ENCODE measurements at places on chromosomes 16 and 17.
A peak's percentile ranks its signal among the peaks of the same experiment; 100 is the strongest.

DNA sequence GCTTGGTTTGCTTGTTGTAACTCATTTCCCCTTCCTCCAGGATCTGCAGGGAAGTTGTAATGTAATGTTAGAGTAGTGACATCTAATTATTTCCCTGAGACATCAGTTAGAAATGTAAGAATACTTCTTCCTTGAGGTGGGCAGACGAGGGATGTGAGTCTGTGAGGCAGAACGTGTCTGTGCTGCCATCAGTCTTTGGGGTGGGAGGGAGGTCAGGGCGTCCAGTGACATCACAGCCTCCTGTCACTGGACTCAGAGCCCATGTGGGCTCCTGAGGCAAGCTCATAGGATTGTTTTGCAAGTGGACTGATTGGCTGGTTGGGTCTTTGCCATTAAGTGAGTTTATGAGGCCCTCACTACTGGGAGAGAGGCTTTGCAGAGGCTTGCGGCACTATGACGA, 188.8 kb downstream of the CCDC182 start:
- no peak for DNase-seq

- no peak for DNase-seq
Measured at GRCh38 chr17:36496018-36496789, 9.7 kb downstream of the ZNHIT3 start.

GRCh38 chr16:58497468-58497867, 2.5 kb upstream of the NDRG4 start:
- no peak for DNase-seq

DNA sequence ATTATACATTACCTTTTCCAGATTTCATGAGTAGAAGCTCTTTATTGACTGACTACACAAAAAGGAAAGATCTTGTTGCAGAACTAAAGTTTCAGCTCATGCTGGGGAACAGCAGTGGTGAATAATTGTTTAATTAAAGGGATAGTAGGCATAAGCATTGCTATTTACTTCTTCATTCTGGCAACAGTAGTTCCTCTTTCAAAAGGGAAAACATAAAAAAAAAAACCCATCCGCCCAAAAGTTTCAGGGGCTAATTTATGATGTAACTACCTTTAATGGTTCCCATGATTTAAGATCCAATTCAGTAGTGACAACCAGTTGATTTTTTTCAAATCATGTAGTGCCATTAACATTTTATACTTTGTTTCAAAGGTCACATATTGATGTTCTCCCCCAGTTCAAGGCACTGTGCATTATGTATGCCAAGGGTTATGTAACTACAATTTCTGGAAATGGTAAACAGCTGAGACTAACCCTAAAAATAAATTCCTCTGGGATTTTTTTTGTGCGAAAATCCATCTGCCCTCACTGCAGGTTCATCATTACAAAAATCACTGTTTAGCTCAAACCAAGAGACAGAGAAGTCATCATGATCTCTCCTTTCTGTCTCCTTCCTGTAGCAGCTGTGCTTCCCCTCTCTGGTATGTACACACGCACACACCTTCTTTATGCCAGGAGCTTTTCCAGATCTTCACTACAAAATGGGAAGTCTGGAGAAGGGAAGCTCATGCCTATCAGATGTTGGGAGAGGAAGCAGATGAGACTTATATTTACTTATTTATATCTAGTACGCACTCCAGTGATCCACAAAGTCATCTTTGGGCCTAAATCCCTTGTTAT, 2.2 kb upstream of the PHLPP2 start:
- DNase-seq, result no peak

DNA sequence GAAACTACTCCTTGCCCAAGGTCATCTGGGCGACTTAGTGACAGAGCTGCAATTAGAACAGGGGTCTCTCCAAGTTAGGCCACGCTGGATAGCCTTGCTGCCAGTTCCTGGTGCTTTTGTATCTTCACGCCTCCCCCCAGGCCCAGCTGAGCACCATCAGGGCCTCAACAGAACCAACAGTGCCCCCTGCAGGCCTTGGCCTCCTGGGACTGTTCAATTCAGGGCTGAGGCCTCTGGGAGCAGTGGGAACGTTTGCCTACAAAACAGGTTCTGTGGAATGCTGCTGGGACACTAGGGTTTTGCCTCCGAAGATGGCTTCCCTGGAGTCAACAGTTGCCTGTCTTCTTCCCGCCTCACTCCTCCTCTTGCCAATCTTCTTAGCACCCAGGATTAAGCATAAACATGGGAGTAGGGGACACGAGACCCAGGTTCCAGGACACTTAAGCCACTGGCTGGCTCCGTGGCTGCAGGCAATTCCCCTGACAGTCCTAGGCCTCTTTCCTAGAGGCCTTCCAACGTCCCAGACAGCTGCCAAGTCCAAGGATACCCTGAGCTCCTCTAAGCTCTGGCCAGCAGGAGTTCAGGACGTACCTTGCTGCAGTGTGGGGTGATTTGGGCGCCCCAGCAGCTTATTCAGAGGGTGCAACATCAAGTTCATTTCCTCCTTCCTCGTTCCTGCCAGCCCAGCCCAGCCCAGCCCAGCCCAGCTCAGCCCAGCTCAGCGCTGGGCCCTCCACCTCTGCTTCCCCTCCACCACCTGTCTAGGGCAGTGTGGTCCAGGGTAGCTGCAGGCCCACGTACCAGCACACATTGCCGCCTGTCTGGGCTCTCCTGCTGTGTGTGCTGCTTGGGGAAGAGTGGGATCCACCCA, 246.6 kb upstream of the RPL38 start:
- peak; percentile 20 for DNase-seq

DNA sequence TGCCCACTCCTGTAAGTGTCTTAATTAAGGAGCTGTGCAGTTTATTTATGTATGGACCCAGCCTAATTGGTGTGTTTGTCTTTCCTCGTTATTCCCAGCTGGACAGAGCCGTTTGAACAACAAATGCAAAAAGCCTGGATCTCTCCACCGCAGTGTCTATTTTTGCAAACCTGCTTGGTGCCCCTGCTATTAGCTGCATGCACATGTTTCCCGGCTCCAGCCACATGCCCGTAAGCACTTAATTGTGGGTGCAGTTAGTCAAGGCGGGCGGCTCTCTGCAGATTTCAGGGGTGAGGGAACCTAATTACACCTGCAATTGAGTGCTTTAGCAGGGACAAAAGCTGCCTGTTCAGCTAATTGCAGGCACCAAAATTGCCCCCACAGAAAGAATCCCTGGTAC, 74.0 kb upstream of the GSE1 start:
- no peak for DNase-seq

DNA sequence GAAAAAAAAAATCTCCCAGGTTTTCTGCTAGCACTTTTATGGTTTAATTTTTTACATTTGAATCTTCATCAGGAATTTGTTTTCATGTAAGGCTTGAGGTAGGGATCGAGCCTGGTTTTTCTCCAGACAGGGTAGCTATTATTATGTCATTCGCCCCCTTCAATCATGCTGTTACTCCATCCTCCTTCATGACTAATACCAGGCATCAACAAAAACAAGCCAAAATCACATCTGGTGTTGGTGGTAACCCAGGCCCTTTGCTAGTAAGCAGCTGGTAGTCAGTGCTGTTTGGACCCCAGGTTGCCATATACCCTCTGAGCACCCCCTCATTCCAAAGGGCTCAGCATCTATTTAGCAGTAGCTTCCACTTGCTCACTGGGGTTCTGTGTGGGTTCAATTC, 29.5 kb downstream of the DRC3 start:
- no peak for DNase-seq
